ENCODE measurements at places on chromosomes 2 and 18.
A peak's percentile ranks its signal among the peaks of the same experiment; 100 is the strongest.

- no peak for DNase-seq
Measured at GRCh38 chr2:128513116-128513960, 194.7 kb upstream of the HS6ST1 start.

DNA sequence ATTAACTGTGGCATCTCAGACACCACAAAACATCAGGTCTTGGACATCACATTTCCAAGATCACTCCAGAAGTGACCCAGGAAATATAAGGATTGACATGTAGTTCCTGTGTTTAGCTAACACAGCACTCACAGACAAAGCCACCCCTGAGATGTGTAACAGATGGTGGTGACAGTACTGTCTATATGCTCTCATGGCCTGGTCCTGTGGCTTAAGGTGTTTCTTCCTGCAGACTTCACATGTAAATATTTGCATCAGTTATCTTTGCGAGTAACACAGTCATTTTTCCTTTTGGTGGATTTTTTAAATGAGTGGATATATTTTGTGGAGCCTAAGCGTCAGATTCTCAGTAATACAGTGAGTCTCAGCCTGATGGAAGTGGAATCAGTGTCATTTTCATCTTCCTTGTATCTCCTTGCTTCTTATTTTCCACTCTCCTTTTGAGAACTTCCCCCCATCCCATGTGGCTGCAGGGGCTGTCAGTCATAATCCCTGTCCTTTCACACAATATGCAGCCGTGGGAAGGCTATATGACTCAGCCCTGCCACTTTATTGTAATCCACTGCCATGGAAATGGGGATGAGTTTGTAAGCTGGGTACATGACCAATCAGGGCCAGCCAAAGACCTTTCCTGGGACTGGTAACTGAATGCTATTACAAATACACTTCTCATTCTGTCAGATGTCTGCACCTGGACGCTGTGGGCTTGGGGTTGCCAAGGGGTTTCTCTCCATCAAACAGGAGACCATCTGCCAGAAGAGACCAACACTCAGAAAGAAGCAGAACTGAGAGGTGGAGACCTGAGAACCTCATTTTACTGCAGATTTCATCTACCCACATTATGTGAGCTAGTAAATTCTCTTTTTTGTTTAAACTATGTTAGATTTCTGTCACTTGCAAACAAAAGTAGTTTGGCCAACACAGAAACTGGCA lies 74.3 kb downstream of the ICOS start:
- DNase-seq, result no peak

- no peak for DNase-seq
Measured at GRCh38 chr2:74278176-74278575, 65.0 kb downstream of the SLC4A5 start.

DNA sequence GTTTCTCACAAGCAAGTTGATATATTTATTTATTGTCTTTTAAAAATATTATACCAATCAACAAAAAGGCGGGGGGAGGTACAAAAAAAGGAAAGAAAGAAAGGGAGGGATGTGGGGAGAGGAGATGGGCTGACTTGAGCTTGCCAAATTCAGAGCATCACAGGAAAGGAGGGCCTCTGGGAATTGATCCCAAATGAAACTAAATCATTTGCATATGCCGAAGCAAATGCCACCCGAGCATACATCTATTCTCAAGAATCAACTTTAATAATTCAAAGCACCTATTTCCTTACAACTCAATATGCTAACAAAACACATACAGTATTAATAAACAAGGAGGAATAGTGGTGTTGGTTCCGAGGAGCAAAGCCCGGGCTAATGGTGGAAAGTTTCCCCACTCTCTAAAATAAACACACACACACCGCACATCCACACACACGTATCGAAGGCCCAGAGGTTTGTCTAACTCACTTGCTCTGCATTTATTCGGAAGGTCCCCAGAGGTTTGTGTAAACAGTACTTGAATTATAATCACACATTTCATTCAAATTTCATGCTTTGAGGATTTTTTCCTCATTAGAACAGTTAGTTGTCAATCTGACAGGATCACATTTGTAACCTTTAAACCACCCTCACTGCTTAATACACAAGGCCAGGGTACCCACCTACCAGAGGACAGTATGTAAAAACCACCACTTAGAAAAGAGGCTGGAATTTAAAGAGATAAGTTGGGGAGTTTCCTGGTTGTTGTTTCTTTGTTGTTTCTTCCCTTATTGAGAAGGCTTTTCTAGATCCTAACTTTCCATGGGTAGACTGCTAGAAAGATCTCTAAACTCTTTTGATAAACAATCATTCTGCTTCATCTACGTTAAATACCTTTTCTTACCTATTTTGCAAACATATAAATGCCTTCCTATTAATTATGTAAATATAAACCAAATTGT lies 264.7 kb downstream of the TCF4 start:
- no peak for DNase-seq

DNA sequence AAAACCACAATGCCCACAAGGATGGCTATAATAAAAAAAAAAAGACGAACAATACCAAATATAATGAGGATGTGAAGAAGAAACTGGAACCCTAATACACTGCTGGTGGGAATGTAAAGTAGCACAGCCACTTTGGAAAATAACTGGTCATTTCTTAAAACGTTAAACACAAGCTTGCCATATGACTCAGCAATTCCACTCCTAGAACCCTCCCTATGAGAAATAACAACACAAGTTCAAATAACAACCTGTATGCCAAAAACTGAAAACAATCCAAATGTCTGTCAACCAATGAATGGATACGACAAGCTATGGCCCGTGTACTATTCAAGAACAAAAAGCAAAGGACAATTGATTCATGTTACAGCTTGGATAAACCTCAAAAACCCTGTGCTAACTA lies 7.0 kb upstream of the ALPK2 start:
- no peak for DNase-seq

DNA sequence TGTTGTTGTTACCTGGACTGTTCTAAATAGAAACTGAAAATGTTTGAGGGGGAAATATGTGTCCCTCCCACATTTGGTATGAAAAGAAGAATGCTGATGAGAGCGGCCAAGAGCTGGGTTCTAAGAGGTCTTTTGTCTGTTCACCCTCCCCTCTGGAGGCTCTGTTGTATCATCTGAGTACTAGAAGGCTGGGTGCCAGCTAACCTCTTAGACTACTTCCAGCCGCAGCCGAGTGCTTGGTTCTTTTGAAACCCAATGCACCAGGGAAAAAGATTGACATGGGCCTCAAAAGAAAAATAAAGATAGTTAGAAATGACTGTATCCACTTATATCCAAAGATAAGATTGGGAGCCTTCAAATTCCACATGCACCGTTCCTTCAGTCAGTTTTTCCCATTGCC lies 255.9 kb downstream of the TXNL1 start:
- no peak for DNase-seq

- DNase-seq, result no peak
Measured at GRCh38 chr2:23436346-23437098, 51.5 kb downstream of the KLHL29 start.

DNA sequence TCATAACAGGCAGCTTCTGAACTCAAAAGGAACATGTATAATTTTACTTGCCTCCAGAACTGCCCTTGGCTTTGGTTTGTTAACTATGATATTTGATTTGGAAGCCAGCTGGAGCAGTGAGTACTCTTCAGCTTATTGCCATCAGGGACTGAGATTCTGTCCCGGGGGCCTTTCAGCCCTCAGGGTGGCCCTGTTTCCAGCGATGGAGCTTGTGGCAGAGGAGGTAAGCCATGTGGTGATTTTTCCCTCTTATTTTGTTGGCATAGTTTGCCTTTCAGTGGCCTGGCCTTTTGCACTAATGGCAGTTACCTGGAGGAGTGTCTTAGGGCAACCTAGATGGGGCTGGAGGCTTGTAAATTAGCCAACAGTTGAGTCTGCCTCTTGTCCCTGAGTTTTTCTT lies 1955.0 kb upstream of the LRRTM1 start:
- DNase-seq, result no peak

DNA sequence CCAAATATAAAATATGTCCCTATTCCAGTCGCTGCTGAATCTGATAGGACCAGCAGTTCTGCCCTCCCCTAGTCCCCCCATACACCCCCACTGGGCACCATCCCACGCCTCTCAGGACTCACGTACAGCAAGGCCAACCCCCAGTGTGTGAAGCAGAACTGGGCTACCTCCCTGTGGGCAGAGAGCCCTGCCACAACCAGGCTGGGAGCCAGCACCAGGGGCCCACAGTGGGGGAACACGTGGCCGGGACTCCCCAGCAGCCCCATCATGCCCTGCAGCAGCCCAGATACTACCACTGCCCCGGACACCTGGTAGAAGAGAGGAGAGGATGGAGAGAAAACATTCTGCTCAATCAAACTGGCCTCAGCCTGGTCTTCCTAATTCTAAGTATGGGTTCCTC lies 1.3 kb downstream of the SLC23A3 start:
- no peak for DNase-seq

- no peak for DNase-seq
Measured at GRCh38 chr2:96506907-96507240, 1.7 kb upstream of the NEURL3 start.

- no peak for DNase-seq
Measured at GRCh38 chr2:32061430-32061829, 1.9 kb upstream of the SPAST start.

- DNase-seq, result no peak
Measured at GRCh38 chr18:24818441-24818840, 358.0 kb downstream of the HRH4 start.

GRCh38 chr2:40369267-40370006 lies 82.5 kb downstream of the SLC8A1 start:
- DNase-seq, result no peak

GRCh38 chr2:178512484-178512883 lies 32.2 kb downstream of the PLEKHA3 start:
- DNase-seq, result no peak

DNA sequence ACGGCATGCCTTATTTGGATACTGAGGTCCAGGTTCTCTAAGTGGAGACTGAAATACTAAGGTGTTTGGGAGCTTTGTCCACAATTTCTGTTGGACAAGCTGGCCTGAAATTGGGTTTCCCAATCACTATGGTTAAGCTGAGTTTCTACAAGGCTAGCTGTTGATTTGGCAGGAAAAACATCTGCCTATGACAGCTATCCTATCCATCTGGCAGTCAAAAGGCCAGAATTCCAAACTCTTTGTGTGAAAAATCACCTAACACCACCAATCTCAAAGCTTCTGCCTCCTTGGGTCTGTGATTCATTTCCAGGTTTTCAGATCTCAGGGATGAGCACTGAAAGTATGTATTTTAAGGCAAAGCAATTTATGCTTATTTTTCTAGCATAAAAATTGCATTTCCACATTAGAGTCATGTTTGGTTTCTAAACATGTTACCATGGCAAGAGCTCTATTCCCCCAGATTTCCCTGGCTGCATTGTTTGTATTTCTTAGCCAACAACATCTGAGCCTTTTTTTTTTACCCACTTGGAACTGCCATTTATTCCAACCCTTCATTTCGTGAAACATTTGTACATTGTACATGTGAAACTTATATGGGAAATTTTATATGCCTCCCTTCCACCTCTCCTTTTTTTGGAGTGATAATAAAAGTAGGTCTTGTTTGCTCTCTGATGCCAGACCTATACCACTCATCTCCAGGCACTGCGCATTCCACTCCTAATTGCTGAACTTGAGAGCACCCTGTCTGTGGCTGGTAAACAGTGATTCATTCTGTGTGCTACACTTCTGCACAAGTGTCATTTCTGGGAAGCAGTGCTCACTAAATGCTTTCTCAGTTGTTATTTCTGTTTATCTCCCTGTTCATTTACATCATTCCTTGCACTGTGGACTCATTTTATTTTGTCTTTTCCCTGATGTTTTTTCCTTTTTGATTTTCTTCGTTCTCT lies 15.9 kb upstream of the CCDC85A start:
- peak; percentile 53 for DNase-seq

GRCh38 chr2:201779901-201780673 lies 646 bp downstream of the ALS2 start:
- no peak for DNase-seq

GRCh38 chr2:18536100-18536499 lies 24.4 kb downstream of the RDH14 start:
- no peak for DNase-seq

DNA sequence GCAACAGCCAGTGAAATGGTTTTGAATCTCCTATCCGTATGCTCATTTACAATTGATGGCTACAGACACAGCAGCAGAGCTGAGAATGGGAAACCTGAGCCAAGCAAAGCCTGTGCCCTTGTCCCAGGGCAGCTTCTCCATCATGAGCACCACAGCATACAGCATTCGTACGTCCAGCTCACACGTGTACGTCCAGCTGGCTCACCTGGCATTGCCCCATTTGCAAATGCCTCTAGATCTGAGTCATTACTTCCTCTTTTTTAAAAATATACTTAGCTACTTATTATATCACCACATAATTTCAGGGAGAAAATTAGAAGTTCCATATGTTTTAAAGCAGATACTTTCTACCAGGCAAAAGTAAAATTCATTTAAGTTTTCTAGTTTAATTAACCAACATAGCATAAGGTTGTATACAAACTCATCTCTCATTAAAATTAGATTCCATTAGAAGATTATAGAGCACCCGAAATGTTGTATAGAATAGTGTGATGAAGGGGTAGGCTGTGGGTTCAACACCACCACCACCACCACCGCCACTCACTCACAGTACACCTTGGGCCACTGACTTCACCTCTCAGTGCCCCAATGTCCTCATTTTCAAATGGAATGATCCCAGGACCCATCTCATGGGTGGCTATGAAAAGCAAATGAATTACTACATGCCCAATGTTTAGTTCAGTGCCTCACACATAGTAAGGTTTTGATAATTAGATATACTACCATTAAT lies 31.4 kb upstream of the TMEM177 start:
- DNase-seq, result no peak

DNA sequence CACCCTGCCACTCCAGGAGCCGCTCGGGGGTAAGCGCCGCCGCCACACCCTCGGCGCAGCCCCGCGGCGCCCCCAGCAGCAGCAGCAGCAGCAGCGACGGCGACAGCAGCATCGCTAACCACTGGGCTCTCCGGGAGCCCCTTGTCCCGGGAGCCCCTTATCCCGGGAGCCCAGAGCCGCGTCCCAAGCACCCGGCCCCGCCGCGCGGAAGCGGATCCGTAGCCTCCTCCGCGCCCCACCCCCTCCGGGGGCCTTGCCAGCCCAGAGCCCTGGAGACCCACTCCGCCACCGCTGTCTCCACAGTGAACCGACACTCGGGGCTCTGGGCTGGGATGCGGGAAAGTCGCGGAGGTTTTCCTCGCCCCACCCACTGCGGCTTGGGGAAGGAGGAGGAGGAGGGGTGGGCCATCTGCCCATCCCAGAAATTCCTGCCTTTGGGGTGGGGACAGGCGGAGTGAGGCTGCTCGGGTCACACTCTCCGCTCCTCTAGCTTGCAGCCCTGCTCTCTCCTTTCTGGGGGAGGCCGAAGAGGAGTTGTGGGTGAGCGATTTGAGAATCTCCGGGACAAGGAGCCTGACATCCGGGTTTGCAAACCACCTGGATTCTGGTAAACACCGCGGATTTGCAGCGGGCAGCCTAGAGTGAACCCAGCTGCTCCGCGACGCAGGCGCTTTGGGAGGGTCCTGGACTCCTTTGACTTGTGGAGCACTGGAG lies at the start of gene PLA2R1:
Gene PLA2R1, minus strand, starts transcription at position 324 of the 714 bp plus-strand sequence. Its CDS starts 212 bp downstream, at position 112.
- DNase-seq, result no peak

DNA sequence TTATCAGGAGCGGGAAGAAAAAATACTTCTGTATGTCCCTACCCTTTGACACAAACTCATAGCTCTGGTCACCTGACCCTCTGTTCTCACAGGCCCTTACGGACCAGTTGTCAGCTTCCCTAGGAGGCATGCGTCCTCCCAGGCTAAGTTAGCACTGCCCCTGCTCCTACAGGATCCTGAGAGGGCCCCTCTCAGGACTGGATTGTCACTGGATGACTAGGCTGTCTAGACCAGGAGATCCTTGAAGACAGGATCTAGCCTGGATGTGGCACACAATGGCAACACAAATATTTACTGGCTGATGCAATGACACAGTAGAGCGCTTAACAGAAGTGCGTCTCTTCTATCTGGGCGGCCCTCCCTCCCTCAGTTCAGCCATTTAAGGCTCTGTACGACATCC lies 7.7 kb downstream of the FAM228A start:
- no peak for DNase-seq
